ENCODE measurements at places on chromosomes 12 and 14.

GRCh38 chr12:6894321-6894720 lies 10.3 kb upstream of the LRRC23 start:
- DNase-seq = no peak

- no peak for DNase-seq
Measured at GRCh38 chr12:724194-724855, 28.1 kb upstream of the WNK1 start.

DNA sequence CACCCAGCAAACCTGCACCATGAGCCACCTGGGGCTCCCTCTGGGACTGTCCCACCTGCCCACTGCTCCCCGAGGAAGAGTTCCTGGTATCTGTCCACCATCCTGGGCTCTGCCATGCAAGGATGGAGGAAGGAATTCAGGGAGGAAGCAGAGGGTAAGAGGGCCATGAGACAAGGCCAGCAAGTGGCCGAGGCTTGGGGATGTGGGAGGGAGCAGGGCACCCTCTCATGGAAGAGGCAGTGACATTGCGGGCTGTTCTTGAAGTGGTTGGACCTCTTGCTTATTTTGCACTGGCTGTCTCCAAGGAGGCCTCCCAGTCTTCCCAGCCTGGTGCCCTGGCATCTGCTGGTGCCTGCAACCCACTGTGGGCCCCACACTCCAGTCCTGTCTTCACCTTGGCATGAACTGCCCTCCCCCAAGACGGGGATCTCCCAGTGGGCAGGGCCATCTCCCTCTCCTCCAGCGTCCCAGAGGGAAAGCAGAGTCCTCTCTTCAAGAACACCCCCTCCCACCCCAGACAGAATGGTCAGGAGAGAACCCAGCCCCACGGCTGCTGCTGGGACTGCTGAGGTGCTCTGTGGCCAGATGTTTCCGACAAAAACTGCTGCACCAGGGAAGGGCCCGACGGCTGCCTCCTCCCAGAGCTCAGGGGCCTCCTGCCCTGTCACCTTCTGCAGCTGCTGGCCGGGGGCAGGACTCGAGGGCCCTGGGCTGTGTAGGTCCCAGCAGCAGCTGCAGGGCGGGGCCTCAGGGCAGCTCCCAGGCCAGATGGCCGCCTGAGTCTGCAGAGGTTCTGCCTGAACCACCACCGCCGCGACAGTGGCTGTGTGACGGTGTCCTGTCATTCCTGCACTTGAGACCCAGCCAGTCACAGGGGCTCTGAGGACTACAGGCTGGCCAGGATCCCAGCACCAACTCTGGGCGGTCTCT lies 1.8 kb upstream of the AKT1 start:
- DNase-seq = no peak

- DNase-seq = no peak
Measured at GRCh38 chr12:81005606-81006005, 67.9 kb upstream of the LIN7A start.

DNA sequence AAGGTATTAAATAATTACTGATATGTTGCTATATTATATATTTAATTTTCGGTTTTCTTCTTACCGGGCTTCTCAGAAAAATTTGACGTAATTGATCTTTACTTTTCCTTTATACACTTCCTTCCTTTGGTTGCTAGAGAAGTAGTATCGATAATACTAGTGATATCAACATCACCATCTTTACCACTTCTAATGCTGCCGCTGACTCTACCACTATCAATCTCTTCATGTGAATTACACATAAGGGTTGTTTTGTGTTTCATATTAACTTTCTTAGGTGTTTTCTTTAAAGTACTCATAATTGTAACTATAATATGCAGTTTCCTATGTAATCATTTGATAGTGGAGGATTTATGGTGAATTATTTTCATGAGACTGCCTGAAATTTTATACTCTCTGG lies 30.9 kb upstream of the KLRF1 start:
- no peak for DNase-seq

GRCh38 chr12:125071456-125071855 lies 6.2 kb downstream of the AACS start:
- no peak for DNase-seq

DNA sequence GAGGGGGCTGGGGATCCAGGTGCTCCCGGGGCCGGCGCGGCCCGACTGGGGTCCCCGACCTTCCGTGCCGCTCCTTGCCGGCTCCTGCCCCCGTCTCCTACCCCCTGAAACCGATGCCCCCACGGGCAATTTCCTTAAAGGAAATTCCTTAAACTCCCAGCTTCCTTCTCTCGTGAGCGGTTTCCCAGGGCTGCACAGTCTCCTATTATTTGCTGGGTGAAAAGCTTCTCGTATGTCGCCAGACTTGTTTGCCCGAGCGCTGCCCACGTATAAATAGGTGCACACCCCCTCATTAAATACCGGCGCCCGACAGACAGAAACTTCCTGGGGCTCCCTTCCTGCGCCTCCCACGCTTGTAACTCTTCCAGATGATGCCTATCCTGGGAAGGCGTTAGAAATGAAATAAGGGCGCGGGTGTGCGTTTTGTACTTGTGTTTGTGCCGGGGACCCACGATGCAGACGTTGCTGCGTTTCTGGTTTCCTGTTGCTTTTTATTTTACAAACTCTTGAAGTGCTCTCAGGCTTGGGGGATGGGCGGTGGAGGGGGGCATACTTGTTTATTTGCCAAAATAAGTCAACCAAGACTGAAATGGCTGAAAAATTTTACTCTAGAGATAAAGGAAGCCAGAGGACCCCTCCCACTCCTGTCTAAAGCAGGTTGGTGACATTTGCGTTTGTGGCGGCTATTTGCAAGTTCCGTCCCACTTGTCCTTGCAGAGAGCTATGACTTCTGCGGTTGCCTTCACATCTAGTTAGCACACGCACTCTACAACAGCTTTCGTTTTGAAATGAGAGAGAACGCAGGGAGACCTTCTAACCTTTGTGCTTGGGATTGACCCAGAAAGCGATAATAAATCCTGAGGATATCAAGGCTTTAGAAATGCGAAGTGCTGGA lies 1.0 kb downstream of the HIP1R start:
- DNase-seq = peak; percentile 35

DNA sequence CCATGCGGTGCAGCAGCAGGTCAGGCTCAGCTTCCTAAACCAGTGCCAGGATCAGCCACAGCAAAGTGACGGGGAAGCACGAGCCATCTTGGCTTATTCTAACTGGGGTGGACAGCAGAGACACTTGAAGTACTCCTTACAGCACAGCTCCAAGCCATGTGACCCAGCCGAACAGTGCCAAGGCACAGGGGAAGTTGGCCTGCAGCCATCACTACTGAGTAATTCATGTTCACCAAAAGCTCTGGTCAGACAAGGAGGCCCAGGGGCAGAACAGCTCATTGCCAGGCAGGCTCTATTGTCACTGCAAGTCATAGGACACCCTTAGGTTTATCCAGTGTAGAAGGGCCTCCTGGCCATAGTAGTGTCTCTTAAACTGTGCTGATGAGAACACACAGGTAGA lies 23.4 kb upstream of the SLC35F4 start:
- no peak for DNase-seq

- no peak for DNase-seq
Measured at GRCh38 chr12:53302903-53303302, 3.4 kb downstream of the MYG1 start.

- no peak for DNase-seq
Measured at GRCh38 chr12:126055521-126055920, 990.3 kb downstream of the AACS start.

- DNase-seq = no peak
Measured at GRCh38 chr12:130322263-130322662, 15.4 kb upstream of the PIWIL1 start.

DNA sequence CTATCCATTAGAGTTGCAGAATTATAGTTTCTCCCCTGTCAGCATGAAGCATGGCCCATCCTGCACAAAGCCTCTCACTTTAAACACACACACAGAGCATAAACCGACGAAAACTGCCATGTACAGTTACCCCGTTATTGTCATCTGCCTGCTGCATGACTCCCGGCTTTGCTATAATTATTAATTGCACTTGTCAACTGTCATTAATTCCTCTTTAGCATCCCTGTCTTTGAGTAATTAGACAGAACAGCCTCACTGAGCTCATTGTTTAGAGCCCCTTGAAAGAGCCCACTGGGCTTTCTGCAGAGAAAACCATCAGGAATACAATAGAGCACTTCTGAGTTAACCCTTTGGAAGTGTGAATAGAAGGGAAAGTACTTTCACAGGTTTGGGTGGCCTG lies 307.2 kb upstream of the SOX5 start:
- no peak for DNase-seq

DNA sequence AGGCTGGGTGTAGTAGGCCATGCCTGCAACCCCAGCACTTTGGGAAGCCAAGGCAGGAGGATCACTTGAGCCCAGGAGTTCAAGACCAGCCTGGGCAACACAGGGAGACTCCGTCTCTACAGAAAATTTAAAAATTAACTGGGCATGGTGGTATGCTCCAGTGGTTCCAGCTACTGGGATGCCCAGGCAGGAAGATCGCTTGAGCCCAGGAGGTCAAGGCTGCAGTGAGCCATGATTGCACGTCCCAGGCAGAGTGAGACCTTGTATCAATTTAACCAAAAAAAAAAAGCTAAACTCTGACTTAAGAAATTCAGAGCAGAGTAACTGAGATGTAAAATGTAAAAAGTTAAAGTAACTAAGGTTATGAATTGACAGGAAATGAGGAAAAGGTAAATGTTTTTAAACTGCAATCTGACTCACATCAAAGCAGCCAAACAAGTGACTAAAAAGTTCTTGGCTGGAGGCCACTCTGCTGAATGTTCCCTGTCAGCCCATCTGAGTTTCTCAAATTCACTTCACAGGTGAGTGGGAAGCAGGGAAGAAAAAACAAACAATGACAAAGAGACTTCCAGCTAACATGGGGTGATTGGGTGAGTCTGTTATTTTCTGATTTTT lies 21.3 kb downstream of the PRKD1 start:
- DNase-seq = no peak

GRCh38 chr14:30525833-30526232 lies 33.1 kb upstream of the G2E3 start:
- no peak for DNase-seq

GRCh38 chr12:71746974-71747611 lies 7.6 kb upstream of the RAB21 start:
- DNase-seq = peak; percentile 44

GRCh38 chr12:98579347-98579746 lies 14.1 kb upstream of the SLC25A3 start:
- DNase-seq = no peak

DNA sequence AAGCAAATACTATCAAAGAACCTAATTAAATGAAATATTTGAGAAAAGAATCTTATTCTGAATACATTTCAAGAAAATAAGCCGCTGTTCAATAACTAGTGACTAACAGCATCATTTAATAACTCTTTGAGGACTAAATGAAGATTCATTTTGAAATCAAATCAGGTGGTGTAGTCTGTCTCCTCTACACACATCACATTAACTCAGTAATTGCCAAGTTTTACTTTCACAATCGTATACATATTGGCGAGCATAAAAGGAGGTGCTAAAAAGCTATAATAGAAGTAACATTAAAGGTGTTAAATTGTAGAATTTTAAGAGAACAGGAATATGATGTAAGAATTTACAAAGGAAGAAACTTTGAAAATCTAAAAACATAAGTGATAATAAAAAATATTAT lies 185.1 kb downstream of the MDGA2 start:
- no peak for DNase-seq

DNA sequence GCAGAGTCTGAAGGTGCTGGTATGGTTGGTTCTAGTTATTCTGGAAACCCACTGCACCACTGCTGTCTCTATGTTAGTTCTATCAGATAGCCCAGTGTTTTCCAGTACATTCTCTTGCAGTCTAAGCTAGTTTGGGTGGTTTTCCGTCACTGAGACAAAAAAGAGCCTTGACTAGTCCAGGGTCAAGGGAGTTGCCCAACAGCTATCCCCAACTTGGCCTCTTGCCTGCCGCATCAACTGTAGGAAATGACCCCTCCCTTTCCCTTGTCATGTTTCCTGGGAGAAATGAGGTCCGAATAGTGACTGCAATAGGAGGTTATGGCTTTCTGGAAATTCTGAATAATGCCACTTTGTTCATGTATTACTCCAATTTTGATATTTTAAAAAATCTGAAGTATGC lies 160.4 kb downstream of the EFCAB11 start:
- DNase-seq = no peak

- no peak for DNase-seq
Measured at GRCh38 chr14:59177262-59177661, 11.2 kb upstream of the DAAM1 start.

- no peak for DNase-seq
Measured at GRCh38 chr12:115956659-115957058, 320.8 kb downstream of the MED13L start.

DNA sequence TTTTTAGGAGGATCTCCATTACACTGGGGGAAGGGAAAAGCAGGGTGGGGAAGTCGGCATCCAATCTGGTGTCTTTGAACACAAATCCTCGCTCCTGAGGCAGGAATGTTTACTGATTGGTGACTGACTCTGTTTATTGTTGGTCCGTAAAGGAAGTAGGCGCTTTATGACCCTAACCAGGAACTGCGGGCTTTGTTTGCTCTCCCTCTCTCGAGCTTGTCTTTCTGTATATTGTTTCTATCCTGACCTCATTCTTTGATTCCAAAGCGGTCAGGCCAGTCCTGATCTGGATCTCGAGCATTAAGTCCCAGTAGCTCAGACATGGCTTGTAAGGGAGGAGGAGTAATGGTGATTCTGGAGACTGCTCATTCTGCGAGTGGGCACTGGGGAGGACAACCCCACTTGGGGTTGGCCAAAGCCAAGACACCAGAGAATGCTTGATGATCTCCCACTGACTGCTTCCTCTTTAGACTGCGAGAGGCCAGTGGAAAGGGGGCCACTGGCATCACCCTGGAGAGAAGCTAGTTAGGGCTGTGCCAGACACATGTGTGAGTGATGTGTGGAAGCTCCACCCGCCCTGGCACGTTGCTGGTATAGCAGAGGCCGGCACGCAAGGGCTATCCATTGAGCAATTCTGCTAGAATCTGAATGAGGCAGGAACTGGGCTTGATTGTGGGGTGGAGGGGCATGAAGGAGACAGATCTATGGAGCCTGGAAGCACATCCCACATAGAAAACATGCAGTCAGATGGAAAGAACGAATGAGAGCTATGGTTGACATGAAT lies 194.6 kb downstream of the PAX9 start:
- DNase-seq = no peak
